ENCODE measurements at places on chromosomes 3 and 15. TPM values are rescaled to one million over a fixed set of nuclear protein-coding genes. Genes with fewer than 3 reads are reported as not detected.

The GASK1A gene
- 0.39 TPM for total RNA-seq

The LRRC2 gene
- total RNA-seq = 1.1 TPM

The GRK7 gene
- total RNA-seq = not detected

The UROC1 gene
- not detected for total RNA-seq

The LRTM1 gene
- total RNA-seq = not detected

The GPR149 gene
- not detected for total RNA-seq

The GPR62 gene
- 0.20 TPM for total RNA-seq

The CFAP91 gene
- 0.73 TPM for total RNA-seq

The GTF2A2 gene
- 19.1 TPM for total RNA-seq
